Myocyte (in vitro differentiated cells): ENCODE measurements at places on chromosomes 5 and 9.

DNA sequence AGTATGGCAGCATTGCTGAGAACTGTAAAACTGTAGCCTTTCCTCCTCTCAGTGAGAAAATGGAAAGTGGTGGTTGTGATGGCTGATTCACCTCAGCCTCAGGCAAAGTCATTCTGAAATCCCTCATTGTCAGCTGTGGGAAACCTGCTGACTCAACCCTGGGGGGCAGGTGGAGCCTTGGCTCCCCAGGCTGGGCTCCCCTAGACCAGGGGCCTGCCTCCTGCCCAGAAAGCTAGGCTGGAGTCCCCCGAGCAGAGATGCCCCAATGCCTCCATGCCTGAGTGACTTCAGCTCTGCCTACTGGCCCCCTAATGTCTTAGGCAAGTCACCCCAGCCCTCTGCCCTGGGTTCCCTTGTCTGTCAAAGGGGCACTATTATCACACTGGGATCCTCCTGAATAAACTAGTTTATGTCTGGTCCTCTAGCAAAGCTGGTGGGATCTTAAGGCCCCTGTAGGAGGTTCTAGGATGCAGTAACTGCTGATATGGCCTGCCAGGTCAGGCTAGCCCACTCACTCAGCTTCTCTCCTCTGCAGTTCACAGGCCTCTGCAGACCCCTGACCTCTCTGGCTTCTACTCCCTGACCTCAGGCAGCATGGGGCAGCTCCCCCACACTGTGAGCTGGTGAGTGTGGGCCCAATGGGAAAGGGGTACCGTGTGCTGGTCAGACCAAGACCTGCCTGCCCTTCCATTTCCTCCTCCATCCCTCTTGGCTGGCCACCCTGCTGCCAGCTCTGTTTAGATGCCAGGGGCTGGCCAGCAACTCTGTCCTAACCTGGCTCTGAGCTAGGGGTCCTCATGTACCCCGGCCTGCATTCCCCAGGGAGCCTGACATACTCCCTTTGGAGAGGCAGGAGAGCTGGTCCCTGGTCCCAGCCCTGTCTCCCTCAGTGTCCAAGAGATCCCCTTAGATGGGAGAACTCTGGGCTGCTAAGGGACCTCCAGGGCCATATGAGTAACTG lies 24.2 kb downstream of the TCF7 start:
- peak; percentile 45 for DNase-seq

DNA sequence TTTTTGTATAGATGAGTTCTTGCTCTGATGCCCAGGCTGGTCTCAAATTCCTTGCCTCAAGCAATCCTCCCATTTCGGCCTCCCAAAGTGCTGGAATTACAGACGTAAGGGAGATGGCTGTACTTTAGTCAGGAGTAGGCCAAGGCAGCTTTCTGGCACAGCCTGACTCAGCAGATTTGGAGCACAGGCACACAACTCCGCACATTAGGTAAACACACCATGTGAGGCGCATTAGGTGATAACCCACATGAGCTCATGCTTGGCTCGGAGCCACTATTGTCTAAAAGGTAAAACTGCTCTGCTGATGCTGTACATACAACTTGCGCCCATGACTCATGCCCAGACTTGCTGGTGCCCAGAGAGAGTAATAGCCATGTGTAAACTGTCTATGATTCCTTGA lies 1157.9 kb downstream of the TAF11L14 start:
- no peak for DNase-seq

DNA sequence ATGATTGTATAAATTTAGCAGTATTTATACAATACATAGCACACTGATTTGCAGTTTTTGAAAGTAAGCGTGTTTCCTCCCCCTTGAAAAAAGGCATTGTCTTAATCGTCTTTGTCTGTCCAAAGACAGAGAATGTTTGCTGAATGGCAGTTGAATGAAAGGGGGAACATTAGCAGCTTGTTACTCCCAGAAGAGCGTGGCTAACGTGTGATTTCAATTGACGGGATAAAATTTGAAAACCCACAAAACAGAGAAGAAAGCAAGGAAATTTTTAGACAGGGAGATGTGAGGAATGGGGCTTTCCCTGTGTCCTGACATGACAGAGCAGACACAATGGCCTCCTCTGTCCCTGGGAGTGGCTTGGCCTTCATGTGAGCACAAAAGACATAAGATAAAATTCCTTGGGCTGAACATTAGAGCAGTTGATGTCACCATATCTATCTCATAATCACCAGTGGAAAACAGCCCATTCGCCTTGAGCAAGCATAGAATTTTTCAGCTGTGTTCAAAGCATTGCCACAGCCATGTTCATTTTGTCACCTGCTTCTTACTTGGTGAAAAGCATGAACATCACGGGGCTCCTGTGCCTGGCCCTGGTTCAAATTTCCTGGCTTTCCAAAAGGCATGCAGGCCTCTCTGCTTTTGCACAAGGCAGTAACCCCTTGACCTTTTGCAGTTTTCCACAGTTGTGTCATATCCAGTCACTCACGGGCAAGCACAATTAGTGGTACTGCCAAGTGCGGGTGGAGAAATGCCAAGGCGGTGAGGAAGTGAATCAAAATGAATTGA lies 126.9 kb downstream of the TLE1 start:
- DNase-seq: peak; percentile 68

DNA sequence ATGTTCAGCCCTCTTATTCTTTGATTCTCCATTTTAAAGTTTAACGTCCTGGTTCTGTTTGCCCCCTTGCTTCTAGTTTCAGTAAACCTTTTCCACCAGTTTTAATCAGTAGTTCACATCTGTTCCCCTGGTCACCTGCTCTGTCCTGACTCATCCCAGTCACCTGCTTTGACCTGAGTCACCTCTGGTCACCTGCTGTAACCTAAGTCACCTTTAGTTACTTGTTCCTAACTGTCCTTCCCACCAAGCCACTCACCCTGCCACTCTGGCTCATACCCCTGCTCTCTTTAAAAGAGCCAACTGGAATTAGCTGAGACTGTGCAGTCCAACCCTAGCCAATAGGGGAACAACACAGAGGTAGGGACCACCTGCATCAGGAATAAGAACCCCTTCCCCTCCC lies 43.0 kb downstream of the SEMA6A start:
- DNase-seq: no peak

- no peak for DNase-seq
Observed at GRCh38 chr9:16291921-16292320, 578.5 kb downstream of the BNC2 start.

DNA sequence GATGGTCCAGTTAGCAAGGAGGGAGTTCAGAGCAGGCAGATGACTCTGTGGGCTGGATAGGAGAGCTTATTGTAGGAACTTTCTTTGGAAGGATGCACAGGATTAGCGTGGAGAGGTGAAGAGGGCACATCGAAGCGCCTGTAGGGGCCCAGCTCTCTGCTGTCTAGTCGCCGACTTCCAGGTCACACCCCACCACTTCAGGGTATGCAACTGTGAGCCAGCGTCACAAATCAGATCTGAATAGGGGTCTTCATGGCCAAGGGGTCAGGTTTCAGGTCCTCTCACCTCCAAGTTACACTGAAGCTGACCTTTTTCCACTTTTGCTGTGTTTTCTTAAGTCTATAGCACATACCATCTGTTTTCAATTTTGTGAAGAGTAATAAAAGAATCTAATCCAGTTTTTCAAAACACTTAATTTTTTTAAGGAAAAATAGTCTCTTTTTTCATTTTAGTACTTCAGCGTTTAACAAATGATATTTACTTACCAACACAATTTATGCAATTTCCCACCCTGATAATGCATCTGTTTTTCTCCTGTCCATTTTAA lies 364.2 kb upstream of the CLINT1 start:
- no peak for DNase-seq

DNA sequence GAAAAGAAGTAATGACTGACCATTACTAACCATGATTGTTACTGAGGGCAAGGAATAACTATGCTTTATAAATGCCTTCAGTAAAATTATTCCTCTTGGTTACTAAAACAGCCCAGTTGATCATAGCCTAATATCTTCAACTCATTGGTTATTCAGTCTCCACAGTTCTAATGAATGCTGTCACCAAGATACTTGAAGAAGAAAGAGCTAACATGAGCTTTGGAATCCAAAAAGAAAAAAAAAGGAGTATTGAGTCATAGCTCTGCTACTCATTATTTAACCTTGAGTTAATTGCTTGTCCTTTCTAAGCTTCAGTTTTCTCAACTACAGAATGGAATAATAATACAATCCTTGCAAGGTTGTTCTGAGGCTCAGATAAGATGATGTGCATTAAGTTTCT lies 187.7 kb downstream of the BRINP1 start:
- no peak for DNase-seq

GRCh38 chr5:73968729-73969128 lies 342.7 kb downstream of the ARHGEF28 start:
- DNase-seq: peak; percentile 85
